Muscle of back (tissue), 13 donors: ENCODE measurements at places on chromosomes 2 and 18. TPM values are rescaled to one million over a fixed set of nuclear protein-coding genes. Genes with fewer than 3 reads are reported as not detected.

DNA sequence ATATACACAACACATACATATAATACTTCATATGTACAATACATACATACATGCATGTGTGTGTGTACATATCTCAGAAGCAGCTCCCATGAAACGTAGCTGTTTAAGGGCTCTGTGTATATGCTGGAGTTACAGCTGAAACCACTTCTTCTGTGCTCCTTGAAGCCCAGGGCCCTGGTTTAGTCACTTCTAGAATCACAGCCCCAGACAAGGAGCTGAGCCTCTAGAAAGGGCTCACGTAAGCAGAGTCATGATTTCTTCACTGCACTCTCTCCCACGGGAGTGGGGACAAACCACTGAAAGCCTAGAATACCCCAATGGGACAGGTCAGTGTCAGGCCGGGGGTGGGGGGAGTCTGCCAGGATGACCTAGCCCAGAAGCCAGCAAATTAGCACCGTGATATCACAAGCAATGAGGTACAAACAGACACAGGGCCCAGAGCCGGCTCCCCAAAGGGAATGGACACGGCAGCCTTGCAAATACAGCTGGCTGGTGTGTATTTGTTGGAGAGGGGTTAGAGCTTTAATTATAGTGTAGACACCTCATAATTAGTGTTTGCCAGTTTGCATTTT is 90.3 kb downstream of the C1QL2 start:
- no peak for DNase-seq

HOXD3 gene
- 4.0 TPM for polyA plus RNA-seq

GRCh38 chr2:185174353-185174752 is 564.3 kb upstream of the FSIP2 start:
- no peak for DNase-seq

TUBA4B gene
- 0.22 TPM for polyA plus RNA-seq

- peak; percentile 99 for DNase-seq
These were observed 139.8 kb downstream of the ZFP36L2 start for GRCh38 chr2:43086451-43087221.

GRCh38 chr2:195181059-195181705 is 475.8 kb upstream of the SLC39A10 start:
- DNase-seq: no peak

DNA sequence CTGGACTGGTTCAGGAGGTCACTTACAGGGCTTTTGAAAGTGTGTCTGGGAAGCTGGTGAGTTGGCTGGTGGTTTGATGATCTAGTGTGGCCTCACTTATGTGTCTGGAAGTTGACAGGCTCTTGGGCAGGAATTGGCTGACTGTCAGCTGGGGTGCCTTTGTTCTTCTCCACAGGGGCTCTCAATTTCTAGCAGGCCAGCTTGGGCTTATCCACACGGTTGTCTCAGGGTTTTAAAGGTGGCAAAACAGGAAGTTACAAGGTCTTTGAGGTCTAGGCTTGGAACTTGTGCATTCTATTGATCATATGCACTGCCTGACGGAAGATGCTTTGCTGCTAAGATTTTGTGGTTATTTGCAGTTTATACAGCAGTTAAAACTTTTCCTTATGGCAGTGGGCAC is 52.0 kb upstream of the CELF4 start:
- DNase-seq: no peak

DNA sequence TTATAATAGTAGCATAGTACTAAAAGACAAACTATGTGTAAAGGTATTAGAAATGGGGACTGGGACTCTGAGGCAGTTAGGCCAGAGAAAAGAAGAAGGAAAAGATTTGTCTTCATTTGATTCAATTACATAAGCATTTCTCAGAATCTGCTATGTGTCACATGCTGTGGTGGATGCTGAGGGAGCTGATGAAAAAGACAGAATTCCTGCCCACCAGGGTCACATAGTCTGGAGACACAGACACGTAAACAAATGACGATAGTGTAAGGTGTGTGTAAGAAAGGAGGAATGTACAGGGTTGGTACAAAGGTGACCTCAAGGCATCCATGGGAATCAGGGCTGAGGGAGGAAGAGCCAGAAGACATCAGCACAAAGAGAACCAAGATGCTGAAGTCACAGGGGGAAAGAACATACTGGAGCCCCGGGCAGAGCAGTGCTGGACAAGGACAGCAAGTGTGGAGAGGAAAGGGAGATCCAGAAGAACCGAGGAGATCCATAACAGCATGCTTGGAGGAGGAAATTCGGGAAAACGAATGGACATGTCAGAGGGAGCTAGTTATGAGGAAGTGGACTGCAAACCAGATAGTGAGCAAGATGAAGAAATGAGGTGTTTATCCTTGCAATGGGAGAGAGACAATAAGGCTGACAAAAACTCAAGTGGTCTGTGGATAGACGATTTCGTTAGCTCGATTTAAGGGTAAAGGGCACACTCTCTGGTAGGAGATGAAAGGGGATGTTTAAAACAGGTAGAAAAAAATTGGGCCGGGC is 1.2 kb upstream of the MAPRE3 start:
- no peak for DNase-seq

- DNase-seq: no peak
These were observed 89.5 kb downstream of the NBAS start for GRCh38 chr2:15471606-15472005.

IRS1 gene
- polyA plus RNA-seq: 15.2 TPM

PDE11A gene
- polyA plus RNA-seq: 0.64 TPM

DNA sequence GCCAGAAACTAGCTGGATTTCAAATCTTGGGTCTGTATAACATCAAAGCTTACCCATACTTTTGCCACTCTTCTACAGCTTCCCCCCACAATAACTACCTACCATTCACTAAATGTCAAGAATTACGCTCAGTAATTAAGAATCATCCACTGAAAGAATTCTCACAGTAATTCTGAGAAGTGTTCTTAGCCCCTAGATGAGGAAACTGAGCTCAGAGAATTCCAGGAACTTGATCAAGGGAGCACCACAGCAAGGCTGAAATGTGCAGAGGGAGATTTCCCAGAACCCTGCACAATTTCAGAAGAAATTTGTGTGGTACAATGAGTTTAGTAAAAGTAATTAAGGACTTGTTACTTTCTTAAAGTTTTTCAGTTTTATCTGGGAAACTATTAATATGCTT is 194.5 kb upstream of the STK17B start:
- DNase-seq: no peak

GRCh38 chr2:22719396-22719795 is 665.6 kb upstream of the KLHL29 start:
- DNase-seq: peak; percentile 5

DNA sequence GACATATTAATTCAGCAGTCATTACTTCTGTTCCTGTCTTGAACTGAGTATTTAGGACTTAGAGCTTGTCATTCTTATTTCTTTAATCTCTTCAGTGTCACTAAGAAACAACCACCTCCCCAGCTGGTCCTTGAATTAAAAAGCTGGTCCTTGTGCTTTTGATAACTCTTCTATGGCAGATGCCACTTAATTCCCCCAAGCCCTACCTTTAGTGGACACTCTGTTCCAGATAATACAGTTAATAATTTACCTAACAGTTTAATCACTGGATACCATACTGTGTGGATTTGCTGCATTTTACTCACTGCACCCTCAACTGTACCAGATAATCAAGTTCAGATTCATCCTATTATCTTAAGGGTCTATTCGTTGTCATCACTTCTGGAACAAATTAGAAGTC is 73.1 kb downstream of the SKA1 start:
- DNase-seq: no peak

DNA sequence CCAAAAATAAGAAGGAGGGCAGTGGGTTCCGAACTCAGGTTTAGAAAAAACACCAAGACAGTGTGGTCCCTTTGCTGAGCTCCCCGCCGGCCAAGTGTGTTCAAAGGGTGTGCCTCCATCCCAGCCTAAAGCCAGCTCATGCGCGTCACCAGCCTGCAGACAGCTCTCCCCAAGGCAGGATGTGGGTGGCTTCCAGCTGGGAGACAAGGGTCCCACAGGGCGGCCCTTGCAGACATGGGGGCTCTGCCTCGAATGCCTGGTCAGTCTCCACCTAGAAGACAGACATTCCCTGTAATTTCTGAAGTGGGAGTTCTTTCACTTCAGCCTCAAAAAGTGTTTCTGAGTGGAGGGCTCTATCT is 135.8 kb upstream of the GPC1 start:
- DNase-seq: no peak

DNA sequence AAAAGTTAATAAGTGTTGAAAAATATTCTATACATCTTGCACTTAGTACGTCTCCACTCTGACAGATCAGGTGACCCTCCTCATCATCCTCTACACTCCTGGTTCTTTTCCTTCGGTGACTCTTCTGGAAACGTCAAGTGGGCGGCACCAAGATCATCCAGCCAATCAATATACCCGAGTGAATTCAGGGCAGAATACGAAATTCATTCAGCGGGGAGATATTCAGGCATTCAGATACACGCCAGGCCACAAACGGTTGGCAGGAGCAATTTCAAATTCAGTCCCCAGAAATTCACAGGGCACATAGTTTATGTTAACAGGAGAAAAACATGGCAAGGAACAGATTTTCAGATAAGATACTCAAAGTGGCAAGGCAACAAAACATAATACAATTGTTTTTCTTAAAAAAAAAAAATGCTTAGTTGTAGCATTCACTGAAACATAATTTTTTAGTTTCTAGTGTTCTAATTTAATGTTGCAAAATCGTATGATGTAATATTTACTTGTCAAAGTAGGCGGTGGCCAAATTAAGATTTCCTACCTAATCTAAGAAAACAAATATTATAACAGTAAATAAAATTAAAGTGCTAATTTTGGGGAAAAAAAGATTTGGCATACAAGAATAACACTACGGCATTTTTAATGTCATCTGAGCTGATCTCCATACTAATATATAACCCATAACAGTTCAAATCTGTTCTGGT is 4.2 kb downstream of the CLK1 start:
- DNase-seq: peak; percentile 10

DNA sequence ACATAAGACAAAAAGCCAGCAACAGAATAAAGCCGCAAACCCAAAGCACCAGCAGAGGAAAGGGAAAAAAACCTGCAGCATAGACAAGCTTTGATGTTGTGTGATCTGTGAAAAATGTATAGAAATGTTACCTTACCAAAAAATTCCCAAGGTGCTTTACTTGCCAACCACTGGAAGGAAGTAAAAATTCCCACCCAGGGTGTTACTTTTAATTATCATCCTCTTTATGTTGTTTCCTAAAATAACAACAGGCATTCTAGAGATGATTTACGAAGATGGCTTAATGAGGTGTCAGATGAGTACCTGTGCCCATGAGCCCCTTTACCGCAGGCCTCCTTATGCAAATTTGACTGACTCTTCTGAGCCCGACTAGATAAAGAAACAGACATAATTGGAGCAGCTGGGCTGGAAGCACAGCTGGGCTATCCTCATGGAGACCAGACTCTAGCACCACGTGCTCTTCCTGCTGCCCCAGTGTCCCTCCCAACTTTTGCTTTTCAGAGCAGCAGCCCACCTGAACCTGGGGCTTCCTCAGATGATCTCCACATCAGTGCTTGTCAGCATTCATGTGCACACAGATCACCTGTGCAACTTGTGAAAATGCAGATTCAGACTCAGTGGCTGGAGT is 41.5 kb downstream of the SRSF7 start:
- no peak for DNase-seq

DNA sequence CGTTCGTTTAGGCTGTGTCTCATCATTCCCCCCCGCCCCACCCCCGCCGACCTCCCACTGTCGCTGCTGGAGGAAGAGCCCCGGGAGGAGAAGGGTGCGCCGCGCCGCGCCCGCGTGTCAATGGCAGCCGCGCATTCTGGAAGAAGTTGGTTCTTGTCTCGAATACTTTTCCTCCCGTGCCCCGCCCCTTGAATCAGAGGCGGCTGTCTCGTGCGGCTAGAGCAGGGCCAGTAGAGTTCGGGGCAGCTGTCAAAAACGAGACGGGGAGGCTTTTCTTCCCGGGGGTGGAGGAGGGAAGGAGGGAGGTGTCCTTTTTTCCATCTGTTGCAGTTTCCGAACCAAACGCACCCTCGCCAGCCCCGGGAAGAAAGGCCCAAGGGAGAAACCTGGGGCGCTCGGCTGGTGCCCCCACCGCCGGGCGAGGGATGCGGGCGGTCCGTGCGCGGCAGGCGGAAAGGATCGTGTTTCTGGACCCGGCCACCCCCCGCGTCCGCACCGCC is 410 bp upstream of the TGIF1 start:
- DNase-seq: peak; percentile 87

- DNase-seq: no peak
These were observed 179.0 kb downstream of the ASXL3 start for GRCh38 chr18:33757037-33757436.

DNA sequence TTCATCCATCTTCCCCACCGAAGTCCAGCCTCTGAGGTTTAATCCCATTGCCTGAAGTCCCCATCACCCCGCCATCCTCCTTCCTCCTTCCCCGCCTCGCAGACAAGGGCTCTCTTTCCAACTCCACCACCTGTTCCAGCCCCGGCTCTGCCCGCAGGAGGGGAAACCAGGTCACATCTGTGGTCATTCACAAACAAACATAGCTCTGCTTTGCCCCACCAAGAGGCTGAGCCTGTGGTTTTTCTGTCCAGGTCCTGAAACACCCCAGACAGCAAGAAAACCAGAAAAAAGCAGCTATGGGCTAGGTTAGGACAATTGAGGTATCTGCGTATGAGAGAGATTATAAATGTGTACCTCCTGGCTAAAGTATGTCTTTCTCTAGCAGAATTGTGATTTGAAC is 144.7 kb downstream of the GLI2 start:
- DNase-seq: no peak

AFTPH gene
- polyA plus RNA-seq: 20.7 TPM

ATOH8 gene
- polyA plus RNA-seq: 16.9 TPM

- DNase-seq: no peak
These were observed 197.1 kb downstream of the ALK start for GRCh38 chr2:29724282-29724681.

- no peak for DNase-seq
These were observed 90.4 kb upstream of the LYPD1 start for GRCh38 chr2:132760405-132760804.

AGXT gene
- polyA plus RNA-seq: not detected

- DNase-seq: no peak
These were observed 4.2 kb upstream of the AP1S3 start for GRCh38 chr2:223841436-223842190.

- DNase-seq: peak; percentile 46
These were observed 766 bp downstream of the PDE6D start for GRCh38 chr2:231780123-231780908.

DNA sequence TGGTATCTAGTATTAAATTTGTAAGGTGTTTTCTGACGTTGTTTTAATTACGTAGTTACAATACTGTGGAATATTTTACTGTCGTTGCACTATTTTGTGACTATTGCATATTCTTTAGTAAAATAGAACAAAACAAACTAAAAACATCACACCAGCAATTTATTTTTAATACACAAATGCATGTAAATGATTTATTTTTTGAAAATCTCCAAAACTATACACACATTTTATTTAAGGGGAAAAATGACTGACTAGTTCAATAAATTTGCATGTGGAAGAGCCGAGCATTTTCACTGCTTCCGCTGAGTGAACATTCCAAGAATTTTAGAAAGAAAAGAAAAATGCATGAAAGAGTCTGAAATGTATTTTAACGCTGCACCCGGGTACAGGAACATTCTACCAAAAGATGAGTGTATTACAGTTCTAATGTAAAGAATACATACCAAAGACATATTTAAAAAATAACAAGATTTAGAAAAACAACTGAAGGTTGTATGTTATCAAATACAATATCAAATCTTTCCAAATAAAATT is 257.7 kb downstream of the MEIS1 start:
- no peak for DNase-seq

FSIP2 gene
- polyA plus RNA-seq: 1.1 TPM

- DNase-seq: peak; percentile 43
These were observed 83.8 kb downstream of the AGAP1 start for GRCh38 chr2:235577404-235578330.

RBM43 gene
- polyA plus RNA-seq: 8.7 TPM

GRCh38 chr2:227415538-227416424 is 28.0 kb upstream of the SCYGR1 start:
- DNase-seq: peak; percentile 32

SP5 gene
- 5.7 TPM for polyA plus RNA-seq

GRCh38 chr2:71834796-71835195 is 312.9 kb downstream of the CYP26B1 start:
- DNase-seq: peak; percentile 67
